ENCODE measurements at places on chromosomes 13 and 19.

DNA sequence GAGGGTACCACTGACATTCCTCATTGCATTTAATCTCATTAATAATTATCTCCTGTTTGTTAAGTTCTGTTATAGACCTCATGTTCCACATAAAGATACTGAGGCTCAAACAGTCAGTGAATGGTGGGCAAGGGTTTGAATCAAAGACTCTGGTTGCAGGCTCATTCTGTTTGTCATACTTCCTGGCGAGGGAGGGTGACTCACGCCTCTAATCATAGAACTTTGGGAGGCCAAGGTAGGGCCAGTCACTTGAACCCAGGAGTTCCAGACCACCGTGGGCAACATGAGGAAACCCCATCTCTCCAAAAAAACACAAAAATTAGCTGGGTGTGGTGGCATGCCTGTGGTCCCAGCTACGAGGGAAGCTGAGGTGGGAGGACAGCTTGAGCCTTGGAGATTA, 220.7 kb upstream of the MIR17HG start:
- DNase-seq: no peak

DNA sequence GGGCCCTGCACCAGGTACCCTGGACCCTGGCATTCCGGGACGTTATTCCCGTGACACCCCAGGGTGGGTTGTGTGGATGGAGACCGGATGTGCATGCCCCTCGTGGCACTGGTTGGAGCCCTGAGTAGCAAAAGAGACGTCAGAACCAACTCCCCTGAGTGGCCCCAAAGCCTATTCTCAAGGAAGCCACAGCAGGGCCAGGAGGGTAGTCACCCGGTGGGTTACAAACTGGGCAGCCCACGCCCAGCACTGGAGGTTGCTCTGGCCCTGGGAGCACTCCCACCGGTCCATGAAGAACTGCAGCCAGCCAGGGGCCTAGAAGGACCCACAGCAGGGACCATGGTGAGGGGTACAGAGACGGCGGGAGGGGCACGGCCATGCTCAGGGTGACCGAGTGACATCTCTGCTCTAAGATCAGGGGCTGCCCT, 7.5 kb downstream of the KLF16 start:
- no peak for DNase-seq

- no peak for DNase-seq
These were observed 6.7 kb downstream of the TEX29 start for GRCh38 chr13:111326981-111327642.

- no peak for DNase-seq
These were observed 140.1 kb upstream of the SPACA7 start for GRCh38 chr13:112236016-112236415.

DNA sequence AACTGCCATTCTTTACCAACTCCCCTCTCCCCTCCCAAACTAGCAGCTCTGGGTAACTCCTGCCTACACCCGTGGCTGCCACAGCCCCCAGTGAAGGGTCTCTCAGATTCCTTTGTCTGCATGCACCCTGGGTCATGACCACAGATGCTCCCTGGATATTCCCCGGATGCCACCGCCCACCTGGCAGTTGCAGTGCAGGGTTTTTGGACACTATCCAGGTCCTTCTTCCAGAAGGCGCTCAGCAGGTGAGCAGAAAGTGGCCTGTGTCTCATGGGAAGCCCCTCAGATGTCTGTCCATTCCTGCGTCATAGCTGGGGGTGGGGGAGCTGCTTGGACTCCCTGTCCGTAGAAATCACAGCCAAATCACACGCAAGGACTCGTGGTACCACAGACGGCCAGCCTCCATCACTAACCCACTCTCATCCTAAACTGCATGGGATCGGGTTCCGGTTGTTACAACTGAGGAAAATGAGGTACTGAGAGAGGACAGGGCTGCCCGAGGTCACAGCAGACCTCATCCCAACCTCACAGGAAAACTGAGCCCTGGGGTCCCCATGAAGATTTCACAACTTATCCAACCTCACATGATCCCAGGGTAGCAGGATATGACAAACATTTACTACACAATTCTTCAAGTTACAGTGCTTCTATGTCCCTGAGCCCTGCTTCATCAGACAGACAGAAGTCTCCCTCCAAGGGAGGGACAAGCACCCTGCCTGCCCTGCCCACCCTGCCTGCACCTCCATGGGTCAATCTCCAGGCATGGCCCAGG, 38.6 kb downstream of the ELL start:
- DNase-seq: no peak

GRCh38 chr13:109165417-109165904, 536.0 kb downstream of the MYO16 start:
- DNase-seq: no peak

- no peak for DNase-seq
These were observed 341.4 kb downstream of the LIG4 start for GRCh38 chr13:107873926-107874325.

DNA sequence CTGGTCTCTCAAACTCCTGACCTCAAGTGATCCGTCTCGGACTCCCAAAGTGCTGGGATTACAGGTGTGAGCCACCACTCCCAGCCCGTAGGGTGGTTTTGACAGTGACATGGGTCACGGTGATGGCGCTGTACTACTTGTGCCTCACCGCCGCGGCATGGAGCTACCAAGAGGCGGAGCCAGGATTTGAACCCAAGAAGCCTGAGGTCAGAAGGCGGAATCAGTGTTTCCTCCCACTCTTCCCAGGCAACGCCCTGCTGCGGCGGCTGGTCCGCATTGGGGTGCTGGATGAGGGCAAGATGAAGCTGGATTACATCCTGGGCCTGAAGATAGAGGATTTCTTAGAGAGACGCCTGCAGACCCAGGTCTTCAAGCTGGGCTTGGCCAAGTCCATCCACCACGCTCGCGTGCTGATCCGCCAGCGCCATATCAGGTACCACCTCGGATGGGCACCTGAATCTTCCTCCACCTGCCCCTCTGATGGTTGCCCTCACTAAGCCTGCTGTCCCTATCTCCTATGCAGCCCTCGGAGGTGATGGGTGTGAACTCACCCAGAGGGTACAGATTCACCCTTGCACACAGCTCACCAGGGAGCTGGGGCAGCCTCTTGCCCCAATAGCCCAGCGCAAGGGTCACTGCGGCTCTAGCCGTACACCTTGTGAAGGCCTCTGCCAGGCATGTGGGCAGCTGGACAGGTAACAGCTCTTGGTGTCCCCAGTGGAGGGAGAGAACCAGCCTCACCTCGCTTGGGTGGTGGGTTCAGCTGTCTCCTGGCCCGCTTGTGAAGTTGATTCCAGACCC, 5.6 kb downstream of the RPS9 start:
- no peak for DNase-seq

- DNase-seq: no peak
These were observed 556.6 kb downstream of the DIAPH3 start for GRCh38 chr13:59607172-59607571.
